Gastrocnemius medialis (tissue), 4 donors: ENCODE measurements at places on chromosomes 6 and 20.

DNA sequence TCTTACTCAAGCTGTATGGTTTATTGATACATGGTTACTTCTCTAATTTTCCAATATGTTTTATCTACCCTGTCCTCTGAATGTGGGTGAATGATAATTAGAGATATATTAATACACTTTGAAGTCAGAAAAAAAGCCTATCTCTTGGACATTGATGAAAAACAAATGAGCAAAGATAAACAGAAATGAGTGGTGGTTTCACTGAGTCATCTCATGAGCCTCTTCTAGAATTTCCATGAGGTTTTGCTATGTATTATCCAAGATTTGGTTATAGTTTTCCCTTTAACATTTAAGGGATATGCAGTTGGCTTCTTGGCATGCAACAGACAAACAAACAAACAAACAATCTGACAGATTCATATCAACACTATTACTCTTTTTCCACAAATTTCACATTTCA, 586.8 kb downstream of the RFPL4B start:
- DNase-seq = no peak

- no peak for DNase-seq
Measured at GRCh38 chr20:49685161-49685601, 28.5 kb downstream of the B4GALT5 start.

GRCh38 chr6:79084693-79085092, 6.6 kb upstream of the PHIP start:
- DNase-seq = no peak

GRCh38 chr20:38859070-38859690, 53.7 kb downstream of the PPP1R16B start:
- DNase-seq = no peak

DNA sequence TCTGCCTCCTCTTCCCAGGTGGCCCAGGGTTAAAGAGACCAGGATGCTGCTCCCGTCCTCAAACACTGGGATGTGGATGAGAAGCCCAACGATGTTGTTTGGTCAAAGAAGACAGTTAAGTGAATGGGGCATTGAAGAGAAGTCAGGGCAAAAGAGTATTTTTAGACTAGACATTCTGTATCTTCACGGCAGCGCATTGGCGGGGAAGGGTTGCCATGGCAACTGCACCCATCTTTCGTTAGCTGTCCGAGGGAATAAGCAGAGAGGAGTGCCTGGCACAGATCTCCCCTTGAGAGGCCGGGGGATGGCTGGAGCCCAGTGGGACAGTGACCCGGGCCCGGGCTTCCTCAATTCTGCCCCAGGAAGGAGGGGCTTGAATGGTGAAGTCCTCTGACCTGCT, 56.4 kb upstream of the GPR31 start:
- no peak for DNase-seq

DNA sequence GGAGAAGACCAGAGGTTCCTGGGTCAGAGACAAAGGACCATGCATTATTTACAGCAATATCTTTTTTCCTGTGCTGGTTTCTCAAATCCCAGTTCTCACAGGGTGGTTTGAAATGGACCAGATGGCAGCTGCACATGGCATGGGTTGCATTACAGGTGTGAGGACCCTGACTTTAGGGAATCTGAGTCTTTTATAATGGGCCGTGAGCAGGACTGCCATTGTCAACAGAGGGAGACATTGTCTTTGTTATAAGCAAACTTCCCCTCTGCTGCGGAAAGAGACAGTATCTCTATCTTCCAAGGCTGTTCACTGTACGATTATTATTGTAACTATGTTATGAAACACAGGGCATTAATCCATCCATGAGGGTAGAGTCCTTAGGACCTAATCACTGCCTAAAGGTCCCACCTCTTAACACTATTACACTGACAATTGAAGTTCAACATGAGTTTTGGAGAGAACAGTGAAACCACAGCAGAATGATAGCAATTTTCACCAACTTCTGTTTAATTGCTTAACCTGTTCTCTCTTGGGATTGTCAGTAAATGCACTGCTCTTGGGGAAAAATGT, 156.1 kb upstream of the AGPAT4 start:
- no peak for DNase-seq

DNA sequence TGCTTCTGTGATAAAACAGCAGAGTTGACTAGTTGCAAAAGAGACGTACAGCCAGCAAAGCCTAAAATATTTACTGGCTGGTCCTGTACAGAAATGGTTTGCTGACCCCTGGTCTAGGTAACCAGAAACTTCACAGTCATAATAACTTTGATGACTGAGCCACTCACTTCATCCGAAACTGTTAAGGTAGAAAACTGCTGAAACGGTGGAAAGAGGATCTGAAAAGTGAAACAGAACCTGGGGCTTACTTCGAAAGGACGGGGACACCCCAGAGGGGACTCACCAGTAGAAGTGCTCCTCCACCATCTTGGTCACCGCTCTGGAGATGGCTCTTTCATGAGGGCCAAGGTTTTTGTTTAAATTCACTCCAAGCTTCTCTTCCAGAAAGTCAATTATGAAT, 16.4 kb downstream of the FAXC start:
- DNase-seq = no peak
